ENCODE measurements at places on chromosomes 13 and 19.

GRCh38 chr19:42577016-42577415 is 17.7 kb downstream of the CEACAM8 start:
- DNase-seq: no peak

GRCh38 chr19:49186108-49186507 is 28.5 kb downstream of the TRPM4 start:
- DNase-seq: no peak

- DNase-seq: no peak
Measured at GRCh38 chr13:106686163-106686562, 118.2 kb upstream of the ARGLU1 start.

DNA sequence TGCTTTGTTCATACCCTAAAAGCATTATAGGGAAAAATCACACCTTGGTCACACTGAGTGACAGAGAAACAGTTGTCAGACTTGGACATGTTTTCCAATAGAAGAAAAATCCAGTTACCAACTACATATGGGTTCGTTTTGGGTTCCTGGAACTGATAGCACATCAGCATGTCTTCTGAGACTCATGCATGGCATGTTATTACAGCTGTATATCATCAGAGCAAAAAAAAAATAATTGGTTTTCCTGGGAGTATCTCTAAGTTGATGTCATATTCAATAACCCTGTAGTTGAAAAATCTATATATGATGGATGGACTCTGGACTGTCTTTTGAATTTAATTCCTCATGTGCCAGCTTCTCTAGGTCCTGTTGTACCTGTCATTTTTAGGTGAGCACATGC is 211.6 kb downstream of the DNAJC15 start:
- DNase-seq: no peak

- DNase-seq: no peak
Measured at GRCh38 chr19:49911381-49912145, 14.9 kb upstream of the IL4I1 start.

DNA sequence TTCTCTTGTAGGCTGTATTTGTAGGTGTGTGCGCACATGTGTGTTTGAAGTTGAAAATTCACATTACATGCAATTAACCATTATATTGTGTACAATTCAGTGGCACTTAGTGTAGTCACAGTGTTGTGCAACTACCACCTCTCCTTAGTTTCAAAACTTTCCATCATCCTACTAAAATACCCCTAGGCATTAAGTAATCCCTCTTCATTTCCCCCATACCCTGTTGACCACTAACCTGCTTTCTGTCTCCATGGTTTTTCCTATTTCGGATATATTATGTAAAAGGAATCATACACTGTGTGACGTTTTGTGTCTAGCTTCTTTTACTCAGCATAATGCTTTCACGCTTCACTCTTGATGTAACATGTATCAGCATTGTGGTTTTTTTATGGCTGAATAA is 16.1 kb downstream of the LSM14A start:
- no peak for DNase-seq

DNA sequence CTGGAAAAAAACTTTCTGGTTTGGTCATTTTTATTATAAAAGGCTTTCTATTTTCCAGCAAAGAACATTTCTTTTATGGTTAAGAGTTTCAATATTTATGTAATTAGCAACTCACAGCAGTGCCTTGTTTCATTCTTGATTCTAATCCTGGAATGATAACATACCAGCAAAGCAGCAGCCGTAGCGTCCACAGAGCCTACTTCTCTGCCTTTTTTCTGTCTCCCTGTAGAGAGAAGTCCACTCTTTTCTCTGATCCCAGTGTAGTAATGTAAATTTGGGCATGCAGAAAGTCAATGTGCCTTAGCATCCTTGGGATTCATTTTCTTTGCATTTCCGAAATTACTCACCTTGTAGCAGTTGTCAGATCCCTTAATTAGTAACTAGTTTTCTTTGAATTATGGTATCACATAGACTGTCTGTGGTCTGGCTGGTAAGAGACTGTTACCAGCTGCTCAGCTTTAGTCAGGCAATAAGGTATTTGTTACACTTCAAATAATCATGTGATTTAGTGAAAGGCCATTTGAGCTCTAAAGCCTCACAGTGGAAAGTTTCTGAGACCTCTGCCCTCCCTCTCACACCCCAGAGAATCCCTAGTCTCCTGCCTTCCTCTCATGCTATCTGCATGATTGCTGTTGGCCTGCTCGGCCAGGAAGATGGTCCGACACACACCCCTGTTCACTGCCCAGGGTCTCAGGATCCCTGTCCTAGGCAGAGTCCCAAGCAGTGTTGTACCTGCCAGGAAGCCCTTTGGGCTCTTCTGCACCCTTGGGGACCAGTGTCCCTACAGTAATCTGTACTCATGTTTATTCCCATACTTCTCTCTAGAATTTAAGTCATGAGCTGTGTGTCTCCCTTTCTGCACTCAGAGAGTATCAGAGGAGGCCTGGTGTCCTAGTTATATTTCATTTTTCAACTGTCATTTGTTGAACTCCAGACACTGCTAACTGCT is 86.3 kb downstream of the LRCH1 start:
- DNase-seq: no peak

GRCh38 chr13:76871432-76871831 is 14.8 kb downstream of the KCTD12 start:
- no peak for DNase-seq

- DNase-seq: no peak
Measured at GRCh38 chr19:3606174-3606689, 443 bp downstream of the TBXA2R start.

DNA sequence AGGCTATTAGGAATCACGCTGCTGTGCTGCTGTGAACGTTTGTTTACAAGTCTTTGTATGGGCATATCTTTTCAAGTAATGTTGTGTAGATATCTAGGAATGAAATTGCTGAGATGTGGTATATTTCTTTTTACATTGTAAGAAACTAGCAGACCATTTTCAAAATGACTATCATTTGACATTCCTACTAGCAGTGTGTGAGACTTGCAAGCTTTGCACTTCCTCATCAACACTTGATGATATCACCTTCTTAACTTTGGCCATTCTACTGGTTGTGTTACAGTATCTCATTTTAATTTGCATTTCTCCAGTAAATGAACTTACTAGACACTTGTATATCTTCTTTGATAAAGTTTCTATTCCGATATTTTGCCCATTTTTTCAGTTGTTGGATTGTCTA is 12.1 kb downstream of the METTL21C start:
- DNase-seq: no peak

DNA sequence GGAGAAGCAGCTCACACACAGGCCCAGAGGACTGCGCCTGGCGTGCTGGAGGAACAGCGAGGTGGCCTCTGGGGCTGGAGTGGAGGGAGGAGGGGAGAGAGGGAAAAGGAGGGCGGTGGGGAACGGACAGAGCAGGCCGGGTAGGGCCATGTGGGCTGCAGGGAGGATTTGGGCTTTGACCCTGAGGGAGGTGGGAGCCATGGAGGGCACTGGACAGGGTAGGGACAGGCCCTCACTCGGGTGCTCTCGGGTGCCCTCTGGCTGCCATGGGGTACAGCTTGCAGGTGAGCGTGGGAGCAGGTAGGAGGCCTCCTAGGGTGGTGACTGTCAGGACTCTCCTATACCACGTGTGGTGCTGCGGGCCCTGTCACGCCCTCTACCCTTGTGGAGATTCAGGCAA is 22.8 kb downstream of the PLIN4 start:
- DNase-seq: no peak

DNA sequence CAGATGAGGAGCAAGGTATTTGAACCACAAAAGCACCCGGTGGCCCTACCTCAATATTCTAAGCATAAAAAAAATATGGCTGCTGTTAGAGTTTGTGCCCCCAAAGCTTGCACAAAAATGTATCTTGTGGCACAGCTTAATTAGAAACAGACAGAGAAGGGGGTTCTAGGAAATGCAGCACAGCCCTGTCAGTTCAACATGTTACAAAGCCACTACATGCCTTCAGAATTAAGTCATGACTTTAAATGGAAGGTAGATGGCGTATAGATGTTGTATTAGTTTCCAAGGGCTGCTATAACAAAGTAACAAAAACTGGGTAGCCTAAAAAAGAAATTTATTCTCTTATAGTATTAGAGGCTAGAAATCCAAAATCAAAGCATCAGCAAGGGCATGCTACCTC is 703.8 kb downstream of the DIAPH3 start:
- no peak for DNase-seq

DNA sequence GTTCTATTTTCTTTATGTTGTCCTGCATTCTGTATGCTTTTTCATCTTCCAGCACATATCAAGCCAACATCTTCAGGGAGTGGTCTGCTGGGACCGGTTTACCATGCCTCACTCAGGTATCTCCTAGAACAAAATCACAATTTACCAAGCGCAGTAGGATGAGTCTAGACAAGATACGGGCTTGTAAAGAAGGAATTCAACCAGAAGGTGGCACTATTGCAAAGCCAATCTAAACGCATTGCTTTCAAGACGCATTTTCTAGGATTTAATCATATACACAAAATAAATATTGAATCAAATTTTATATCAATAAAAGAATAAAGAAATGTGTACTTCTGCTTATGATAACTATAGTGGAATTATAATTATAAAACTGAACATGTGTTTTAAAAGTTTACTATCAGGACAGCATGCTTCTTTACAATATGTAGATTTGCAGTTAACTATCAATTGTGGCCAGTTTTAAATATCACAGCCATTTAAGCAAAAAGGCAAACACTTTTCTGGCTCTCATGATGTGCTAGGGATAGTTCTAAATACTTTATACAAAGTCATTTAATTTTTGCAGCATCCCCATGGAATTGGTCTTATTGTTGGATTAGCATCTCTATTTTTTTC is 16.1 kb upstream of the TPP2 start:
- no peak for DNase-seq

DNA sequence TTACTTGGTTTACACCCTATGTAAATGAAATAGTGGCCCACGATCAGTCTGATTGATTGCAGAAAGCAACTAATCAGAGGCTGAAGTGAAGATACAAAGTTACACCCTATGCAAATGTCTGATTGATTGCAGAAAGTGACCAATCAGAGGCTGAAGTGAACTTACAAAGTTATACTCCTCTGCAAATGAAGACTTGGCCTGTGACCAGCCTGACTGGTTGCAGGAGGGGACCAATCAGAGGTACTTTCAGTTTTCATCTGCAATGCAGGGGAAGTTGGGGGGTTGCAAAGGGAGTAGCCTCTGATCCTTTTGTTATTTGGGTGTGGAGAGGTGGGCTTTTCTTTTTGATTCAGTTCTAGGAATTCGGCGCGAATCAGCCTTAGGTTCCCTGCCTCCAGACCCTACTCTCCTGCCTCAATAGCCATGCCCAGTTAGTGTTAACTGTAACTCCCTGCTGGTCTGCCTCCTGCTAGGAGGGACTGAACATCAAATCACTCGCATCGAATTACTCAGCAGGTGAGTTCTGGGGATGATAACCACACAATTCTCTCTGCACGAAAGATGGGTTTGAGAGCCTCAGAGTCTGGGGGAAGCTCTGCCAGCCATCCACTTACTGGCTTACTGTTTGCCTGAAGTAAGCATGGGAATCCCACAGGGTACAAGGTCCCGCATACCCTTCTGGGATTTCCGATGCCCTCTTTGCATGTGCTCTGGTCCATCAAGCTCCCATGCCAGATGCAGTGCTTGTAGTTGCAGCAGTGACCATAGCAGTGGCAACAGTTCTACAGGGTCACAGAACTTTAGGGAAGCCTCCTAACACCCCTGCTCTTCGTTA is 7.5 kb downstream of the ARL11 start:
- DNase-seq: no peak

GRCh38 chr13:79423801-79424642 is 18.0 kb upstream of the RBM26 start:
- DNase-seq: no peak

DNA sequence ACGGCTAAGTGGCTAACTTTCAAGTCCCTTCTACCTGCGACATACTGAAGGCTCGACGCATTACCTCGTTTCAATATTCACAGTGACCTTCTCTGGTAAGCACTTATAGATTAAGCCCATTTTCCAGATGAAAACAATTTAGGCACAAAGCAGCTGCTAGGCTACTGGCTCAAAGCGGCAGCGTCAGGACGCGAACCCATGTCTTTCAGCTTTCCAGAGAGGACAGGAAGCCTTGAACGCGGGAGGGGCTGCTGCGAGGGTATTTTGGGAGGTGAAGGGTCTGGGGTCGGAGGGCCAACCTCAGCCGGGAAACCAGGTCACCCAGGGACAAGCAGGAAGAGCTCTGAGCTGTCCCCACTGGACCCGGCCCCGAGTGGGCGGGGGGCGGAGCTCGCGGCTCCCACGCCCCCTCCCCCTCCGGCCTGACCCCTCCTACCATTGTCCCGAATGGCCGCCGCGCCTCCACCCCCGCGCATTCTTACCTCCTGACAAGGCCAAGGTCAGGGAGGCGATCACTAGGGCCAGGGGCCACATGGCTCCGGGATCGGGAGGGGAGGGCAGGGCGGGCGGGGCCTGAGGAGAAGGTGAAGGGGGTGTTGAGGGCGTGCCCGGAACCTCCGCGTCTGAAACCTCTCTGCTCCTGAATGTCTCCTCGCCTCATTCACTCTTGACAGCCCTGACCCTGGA is at the start of gene KLK13:
TSS of gene KLK13 (minus strand) at position 559 of the 687 bp plus-strand sequence. CDS start at position 534, 25 bp downstream.
- DNase-seq: no peak

DNA sequence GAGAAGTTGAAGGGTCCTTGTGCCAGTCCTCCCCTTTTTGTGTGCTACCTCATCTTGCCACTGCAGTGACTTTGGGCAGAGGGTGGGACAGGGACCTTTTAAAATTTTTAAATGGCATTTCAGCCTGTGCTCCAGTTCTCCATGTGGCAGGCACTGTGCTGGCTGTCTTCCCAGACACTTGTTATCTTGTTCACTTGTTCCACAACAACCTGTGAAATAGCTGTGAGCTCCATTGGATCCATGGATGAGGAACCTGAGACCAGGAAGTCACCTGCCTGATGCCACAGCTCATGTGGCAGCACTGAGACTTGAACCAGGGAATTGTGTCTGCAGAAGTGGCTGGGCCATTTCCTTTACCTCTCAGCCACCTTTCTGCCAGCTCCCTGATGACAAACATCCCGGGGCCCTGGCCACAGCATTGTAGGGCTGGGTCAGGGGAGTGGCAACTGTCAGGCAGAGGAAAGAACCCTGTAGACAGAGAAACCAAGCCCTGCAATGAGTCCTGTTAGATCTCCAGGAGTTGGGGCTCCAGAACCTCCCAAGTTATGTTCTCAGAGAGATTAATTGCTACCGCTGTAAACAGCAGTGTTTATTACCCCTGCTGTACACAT is 6.4 kb downstream of the EGLN2 start:
- no peak for DNase-seq

- no peak for DNase-seq
Measured at GRCh38 chr13:98941126-98941525, 36.7 kb downstream of the DOCK9 start.

All from stimulated activated CD8-positive, alpha-beta memory T cell treated with anti-CD3 and anti-CD28 coated beads, Interleukin-7, amount 100 ng/mL, for 1 hour (primary cell).